ENCODE measurements at places on chromosomes 4 and X.

DNA sequence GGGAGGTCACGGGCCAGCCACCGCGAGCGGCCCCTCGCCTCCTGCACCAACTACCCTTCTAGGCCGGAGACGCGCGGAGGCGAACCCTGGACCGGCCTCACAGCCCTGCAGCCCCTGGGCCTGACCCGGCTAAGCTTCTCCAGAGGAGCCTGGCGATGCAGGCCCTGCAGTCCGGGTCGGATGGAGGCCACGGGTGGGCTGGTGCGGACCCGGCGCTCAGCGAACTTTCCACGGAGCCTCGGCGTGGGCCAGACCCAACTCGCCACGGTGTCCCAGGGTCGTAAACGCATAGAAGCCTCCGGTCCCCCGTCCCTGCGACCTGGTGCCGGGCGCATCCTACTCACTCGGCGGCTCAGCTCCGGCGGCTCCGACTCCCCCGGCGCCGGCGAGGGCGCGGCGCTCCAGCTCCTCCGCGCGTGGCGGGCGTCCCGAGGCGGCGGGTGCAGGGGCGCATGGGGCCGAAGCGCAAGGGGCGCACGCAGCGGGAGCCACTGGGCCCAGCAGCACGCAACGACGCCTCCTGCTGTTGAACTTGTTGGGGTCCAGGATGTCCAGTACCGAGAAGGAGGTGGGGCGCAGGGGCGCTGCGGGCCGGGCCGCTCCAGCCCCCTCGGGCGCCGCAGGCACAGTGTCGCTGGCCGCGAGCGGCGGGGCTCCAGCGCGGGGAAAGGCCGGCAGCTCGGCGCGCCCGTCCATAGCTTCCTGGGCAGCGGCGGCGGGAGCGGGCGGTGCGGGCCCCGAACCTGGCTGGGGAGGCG lies 427 bp downstream of the NKX1-1 start:
- no peak for DNase-seq

- no peak for DNase-seq
These were observed 173.2 kb downstream of the CBLL2 start for GRCh38 chrX:22445880-22446279.

- no peak for DNase-seq
These were observed 12.4 kb upstream of the ARHGAP36 start for GRCh38 chrX:131045726-131046125.

DNA sequence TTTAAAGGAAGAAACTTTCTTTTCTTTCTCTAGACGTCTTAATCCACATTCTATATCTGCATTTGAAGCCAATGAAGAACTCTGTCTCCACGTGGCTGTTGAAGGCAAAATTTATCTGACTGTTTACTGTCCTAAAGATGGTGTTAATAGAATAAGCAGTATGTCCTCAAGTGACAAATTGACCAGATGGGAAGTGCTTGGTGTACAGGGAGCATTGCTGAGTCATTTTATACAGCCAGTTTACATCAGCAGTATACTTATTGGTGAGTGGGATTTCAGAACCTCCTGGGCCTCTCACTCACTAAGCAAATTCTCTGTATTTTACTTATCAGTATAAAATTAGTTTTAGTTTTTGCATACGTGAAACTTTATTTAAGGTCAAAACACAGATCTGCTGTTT lies 33.7 kb downstream of the ADAD1 start:
- no peak for DNase-seq

GRCh38 chr4:55608591-55608990 lies 16.5 kb upstream of the PDCL2 start:
- DNase-seq = no peak

GRCh38 chr4:169167957-169168858 lies 102.5 kb downstream of the SH3RF1 start:
- no peak for DNase-seq

DNA sequence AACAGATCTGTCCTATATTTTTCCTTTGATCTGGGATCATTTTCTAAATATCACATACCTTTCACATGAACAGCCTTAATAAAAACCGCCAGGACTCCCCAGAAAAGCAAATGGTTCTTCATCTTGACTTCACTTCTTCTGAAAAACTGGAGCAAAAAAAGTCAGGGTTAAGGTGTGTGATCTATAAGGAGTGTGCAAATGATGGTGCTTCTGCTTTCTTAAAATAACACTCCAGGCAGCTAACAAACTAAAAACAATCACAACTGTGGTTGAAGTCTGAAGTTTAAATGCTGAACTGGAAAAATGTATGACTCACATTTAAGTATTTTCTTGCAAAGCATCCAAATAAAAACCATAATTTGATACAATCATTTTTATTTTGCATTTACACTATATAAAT lies at the start of gene JCHAIN:
TSS of gene JCHAIN (minus strand) at position 140 of the 400 bp plus-strand sequence. CDS start at position 122, 18 bp downstream.
- no peak for DNase-seq

DNA sequence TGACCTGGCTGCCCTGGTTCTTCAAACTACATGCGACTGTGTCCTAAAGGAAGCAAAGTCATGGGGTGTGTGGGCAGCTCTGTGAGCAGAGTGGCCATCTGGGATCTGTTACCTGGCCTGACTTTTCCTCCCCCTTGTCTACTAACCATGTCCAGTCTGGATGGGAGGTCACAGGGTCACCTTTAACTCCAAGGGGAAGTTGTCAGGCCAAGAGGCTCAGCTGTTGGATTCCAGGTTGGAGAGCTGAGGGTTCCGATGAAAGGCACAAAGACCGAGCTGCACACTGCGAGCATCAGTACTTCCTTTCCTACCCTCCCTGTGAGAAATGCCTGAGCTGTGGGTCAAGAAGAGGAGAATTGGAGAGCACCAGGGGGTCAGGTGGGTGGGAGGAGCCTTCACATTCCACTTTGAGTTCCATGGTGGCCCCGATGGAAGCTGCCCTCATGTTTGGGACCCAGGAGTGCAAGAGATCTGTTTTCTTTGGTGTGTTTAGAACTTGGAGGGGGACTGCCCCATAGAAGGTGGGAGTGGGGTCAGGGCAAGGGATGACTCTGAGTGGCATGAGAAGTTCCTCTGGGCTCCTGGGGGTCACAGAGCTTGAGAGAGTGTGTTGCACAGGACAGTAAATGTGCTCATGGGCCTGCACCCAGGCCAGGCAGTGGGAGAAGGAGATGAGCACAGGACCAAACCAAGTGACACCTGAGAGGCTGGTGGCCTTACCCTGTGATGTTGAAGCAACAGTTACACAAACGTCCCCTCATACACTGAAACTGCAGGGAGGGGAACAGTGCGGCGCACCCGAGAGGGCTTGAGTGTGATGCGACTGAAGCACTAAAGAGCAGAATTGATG lies 36.2 kb downstream of the RGS12 start:
- DNase-seq = no peak

DNA sequence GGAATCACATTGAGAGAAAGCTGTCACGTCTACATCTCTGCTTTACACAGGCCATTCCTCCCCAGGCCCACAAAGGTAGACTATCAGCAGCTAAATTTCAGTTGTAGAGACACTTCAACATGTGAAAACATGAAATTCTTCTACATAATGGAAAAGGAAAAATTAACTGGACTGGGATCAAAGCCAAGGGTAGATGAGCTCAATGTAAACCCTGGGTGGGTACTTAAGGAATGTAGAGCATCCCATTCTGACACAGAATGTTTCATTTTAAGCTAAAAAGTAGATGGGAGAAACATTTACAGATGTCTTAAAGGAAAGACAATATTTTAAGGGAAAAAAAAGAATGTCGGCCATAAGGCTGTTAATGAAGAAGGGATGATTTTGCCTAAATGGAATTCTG lies 51.3 kb upstream of the NPNT start:
- no peak for DNase-seq

DNA sequence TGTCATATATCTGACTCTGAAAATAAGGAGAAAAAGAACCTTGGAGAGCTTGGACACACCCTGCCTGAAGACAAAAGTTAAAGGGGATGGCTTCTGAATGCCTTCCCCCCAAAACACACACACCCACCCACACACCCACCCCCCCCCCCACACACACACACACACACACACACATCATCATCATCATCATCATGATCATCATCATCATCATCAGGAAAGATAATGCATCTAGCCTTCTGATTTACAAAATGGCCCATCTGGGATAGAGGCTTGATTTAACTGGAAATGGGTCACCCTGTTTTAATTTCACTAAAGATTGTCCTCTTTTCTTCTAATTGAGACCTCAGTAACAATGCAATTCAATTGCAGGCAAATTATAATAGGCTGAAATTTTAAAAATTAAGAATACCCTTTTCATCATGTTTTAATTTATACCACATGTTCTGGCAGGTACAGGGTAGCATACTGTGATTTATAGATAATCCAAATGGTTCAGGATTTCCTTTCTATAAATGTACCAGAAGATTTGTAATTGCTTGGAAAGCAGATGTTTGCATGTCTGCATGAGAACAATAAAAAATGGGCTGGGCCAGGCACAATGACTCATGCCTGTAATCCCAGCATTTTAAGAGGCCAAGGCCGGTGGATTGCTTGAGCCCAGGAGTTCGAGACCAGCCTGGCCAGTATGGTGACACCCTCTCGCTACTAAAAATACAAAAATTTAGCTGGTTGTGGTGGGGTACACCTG lies 56.5 kb downstream of the TRIM2 start:
- no peak for DNase-seq

- DNase-seq = no peak
These were observed 32.0 kb upstream of the SPON2 start for GRCh38 chr4:1204286-1204827.

DNA sequence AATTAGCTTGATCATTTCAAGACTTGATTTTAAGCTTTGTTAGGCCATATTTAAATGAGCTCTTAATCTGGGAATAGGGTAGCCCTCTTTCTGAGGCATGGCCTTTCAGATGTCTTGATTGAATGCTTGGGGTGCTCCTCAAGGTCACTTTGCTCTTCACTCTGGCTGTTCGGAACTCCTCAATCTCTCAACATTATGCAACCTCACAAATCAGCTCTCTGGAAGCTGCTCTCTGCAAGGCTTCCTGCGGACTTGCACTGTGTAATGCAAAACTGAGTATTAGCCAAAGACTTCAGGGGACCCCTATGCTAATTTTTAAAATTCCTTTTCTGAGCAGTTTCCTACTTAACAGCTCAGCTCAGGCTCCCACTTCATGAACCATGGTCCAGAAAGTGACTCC lies 398.3 kb downstream of the PRDM5 start:
- DNase-seq = no peak

GRCh38 chr4:180682776-180683175 lies 1560.4 kb upstream of the TENM3 start:
- no peak for DNase-seq

GRCh38 chr4:105936901-105937300 lies 41.6 kb downstream of the NPNT start:
- no peak for DNase-seq

- no peak for DNase-seq
These were observed 31.5 kb upstream of the KLHL2 start for GRCh38 chr4:165175879-165176278.

DNA sequence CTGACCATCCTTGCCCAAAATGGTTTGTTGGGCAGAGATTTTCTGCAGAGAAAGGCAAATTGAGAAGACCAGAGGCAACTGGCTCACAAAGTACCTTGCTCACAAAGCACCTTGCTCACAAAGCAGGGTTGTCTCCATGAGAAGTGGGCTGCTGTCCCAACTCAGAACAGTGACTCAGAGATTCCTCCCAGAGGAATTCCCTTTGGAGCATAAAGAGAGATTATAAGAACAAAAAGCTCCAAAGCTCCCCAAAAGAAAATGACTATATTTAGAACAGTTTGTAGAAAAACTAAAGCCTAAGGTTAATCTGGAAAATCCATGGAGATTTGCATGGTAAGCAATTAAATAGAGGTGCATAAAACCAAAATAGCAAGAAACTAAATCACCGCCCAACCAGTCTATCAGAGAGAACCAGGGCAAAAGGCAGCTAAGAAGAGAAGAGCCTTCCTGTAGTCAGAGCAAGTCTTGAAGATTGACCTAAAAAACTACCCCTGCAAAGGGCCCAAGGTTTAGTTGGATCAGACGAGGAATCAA lies 731.4 kb downstream of the FAT4 start:
- DNase-seq = no peak

DNA sequence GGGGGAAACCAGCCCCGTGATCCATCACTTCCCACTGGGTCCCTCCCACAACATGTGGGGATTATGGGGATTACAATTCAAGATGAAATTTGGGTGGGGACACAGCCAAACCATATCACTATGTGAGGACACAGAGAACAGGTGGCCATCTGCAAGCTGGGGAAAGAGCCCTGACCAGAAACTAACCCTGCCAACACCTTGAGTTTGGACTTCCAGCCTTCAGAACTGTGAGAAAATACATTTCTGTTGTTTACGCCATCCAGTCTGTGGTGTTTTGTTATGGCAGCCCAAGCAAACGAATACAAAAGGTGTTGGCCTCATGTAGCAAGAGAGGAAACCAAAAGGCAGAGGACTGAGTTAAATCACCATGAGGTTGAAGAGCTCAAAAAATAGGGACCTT lies 169.9 kb upstream of the TENM3 start:
- DNase-seq = no peak

- DNase-seq = no peak
These were observed 18.7 kb upstream of the GPC3 start for GRCh38 chrX:134004084-134004483.

DNA sequence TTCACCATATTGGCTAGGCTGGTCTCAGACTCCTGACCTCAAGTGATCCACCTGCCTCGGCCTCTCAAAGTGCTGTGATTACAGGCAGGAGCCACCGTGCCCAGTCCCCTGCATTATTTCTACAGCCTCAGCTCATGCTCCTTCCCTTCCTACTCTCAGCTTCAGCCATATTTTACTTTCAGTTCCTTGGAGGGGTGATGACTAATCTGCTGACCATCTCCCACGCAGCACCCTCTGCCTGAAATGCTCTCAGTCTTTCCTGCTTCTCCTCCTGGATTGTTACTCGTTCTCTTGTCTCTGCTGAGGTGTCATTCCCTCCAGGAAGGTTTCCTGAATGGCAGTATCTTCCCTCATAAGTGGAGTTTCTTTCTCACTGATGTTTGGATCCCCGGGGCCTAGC lies 63.3 kb downstream of the MOSPD2 start:
- no peak for DNase-seq

DNA sequence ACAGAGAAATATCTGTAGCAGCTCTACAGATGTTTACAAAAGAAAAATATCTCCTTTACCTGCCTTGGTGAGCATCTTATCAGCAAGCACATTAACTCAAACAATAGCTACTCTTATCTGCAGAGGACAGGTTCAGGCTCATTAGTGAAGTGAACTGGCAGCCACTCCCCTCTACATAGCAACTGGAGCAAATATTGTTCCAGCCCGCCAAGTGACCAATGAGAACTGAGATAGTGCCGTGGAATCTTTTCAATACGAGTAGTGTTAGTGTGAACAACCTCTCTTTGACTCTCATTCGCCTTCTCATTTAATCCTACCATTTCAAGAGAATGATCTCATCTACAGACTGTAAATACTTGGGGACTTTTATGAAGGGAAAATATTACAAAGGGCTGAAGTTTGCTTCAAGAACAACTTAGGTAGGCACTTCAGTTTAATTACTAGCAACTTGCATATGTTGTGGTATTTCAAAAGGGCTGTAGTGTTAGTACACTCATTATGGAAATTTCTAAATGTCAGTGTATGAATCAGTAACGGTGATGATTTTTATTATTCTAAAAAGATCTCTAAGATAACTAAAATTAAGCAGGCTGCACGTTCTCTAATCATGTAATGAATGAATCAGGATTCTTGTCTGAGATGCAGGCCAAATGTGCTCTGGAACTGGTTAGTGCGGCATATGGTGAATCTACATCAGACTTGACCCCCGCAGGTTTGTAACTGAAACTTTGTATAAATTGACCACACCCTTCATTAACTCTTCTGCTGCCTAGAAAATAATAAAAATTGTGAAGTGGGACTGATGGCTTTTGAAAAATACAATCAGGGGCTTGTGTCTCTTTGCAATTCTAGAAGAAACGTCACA lies 72.4 kb downstream of the PALLD start:
- no peak for DNase-seq

All from GM18507 (cell line).